ENCODE measurements at places on chromosomes 4 and X.
A peak's percentile ranks its signal among the peaks of the same experiment; 100 is the strongest.

- DNase-seq = no peak
These were observed 127.0 kb upstream of the GATB start for GRCh38 chr4:151887816-151888180.

GRCh38 chr4:102564399-102565059 is 63.4 kb downstream of the NFKB1 start:
- DNase-seq = peak; percentile 15

DNA sequence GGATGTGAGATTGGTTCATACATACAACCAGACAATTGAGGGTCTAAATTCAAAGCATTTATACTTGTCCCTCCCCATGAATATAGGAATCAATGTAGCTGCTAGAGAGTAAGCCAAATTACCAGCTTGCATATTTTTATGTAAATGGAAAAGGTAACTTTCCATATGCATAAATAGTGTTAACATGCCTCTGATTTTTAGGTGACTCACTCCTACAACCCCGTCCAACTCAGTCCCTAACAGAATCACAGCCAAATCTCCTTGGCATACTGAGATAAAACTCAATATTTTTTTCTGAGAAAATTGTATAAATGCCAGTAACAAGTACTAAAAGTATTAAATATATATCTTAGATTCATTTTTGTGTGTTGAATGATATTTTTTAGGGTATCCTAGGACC is 67.2 kb downstream of the INPP4B start:
- no peak for DNase-seq

DNA sequence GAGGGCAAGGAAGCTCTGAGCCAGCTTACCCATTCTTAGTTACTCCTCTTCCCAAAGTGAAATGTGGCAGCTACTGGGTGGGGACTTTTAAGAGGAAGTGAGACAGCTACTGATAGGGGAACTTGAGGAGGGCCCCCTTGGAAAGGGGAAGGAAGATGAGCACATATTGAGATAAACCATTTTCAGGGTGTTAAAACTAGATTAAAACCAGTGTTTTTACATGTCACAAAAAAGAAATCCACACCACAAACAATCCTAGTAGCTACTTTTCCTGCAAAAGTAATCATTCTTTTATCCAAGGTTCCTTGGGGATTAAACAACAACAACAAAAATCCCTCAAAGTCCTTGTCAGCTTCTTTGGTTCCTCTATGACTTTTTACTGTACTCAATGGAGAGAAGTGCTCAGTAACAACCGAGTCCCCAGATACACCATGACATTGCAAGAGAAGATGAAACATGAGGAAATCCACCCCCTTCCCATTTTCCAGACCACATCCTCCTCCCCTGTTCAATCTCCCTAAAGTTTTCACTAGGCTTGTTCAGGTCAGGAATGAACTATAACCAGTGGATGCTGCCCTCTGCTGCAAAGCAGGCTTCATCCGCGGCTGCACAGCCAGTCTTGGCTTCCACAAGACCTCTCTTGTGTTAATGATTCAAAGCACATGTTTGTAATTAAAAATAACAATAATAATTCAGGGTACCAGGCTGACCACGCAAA is 113.5 kb upstream of the TMEM164 start:
- DNase-seq = no peak

DNA sequence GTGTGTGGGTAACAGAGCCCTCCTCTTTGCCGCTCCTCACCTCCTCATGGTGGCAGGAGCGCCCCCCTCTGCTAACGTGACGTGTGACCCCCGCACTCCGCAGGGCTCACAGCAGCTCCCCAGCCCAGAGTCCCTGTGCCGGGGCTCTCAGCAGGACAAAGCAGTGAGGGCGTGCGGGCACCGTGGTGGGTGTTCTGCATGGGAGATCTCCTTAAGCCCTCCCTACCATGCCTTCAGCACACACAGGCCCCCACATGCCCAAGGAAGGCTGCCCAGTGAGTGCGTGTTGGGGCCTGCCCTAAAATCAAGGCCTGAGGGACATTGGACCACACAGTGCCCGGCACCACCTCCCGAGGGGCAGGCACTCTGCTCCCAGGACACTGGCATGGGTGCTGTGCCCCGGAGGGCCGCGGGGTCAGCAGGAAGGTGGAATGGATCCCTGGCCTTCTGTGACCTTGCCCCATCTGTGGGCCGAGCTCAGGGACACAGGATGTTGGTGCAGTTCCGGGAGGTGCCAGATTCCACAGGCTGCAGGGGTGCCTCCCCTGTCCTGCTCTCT is 10.1 kb downstream of the PSAPL1 start:
- no peak for DNase-seq

GRCh38 chr4:82810176-82810575 is 11.6 kb upstream of the SCD5 start:
- DNase-seq = no peak

GRCh38 chrX:116172976-116173375 is 2.4 kb downstream of the AGTR2 start:
- no peak for DNase-seq
